ENCODE measurements at places on chromosomes 4 and X. TPM values are rescaled to one million over a fixed set of nuclear protein-coding genes. Genes with fewer than 3 reads are reported as not detected.

Gene EXOC1L
- polyA plus RNA-seq, result not detected

Gene CXCL13
- polyA plus RNA-seq, result 80.6 TPM

Gene FAM47E
- 10.8 TPM for polyA plus RNA-seq

Gene AMOT
- polyA plus RNA-seq, result 1.4 TPM

Gene ADRA2C
- polyA plus RNA-seq, result not detected

Gene C4orf50
- under 0.01 TPM for polyA plus RNA-seq

Gene ARHGAP36
- polyA plus RNA-seq, result not detected

Gene NDP
- 0.19 TPM for polyA plus RNA-seq

Gene DRD5
- 0.31 TPM for polyA plus RNA-seq

Gene GASK1B
- polyA plus RNA-seq, result 12.4 TPM

Gene ADH6
- polyA plus RNA-seq, result not detected

Gene GLA
- polyA plus RNA-seq, result 8.1 TPM

Gene P2RY4
- polyA plus RNA-seq, result not detected

Gene GAGE12E
- not detected for polyA plus RNA-seq

Gene GABRG1
- not detected for polyA plus RNA-seq

Gene PLP1
- polyA plus RNA-seq, result 6.5 TPM

Gene SPATA4
- polyA plus RNA-seq, result 0.13 TPM

Gene FATE1
- polyA plus RNA-seq, result not detected

Gene ACE2
- 0.25 TPM for polyA plus RNA-seq

Gene MAGEC3
- not detected for polyA plus RNA-seq

Gene MAGEC2
- polyA plus RNA-seq, result not detected

Gene GPR143
- polyA plus RNA-seq, result 0.93 TPM

Gene CORIN
- polyA plus RNA-seq, result 0.33 TPM

Gene BEND4
- polyA plus RNA-seq, result 0.31 TPM

Gene GYG2
- 5.7 TPM for polyA plus RNA-seq

Gene SLC4A4
- polyA plus RNA-seq, result 1.8 TPM

Gene SMIM10L2A
- polyA plus RNA-seq, result 1.1 TPM

Gene XAGE2
- polyA plus RNA-seq, result not detected

Gene DUSP9
- polyA plus RNA-seq, result 0.25 TPM

Gene SNCA
- 4.9 TPM for polyA plus RNA-seq

Gene RAB33A
- 0.75 TPM for polyA plus RNA-seq

Gene MUC7
- polyA plus RNA-seq, result not detected

Gene PHKA1
- 3.1 TPM for polyA plus RNA-seq

Gene C4orf17
- polyA plus RNA-seq, result not detected

Gene MAGEA1
- not detected for polyA plus RNA-seq

Gene GNRHR
- not detected for polyA plus RNA-seq

Gene ZCCHC18
- 1.3 TPM for polyA plus RNA-seq

Gene PAGE5
- not detected for polyA plus RNA-seq

Gene ELMOD2
- 6.0 TPM for polyA plus RNA-seq

Gene MAGEC1
- not detected for polyA plus RNA-seq

Gene TCEAL7
- 5.6 TPM for polyA plus RNA-seq

Gene SGMS2
- 2.4 TPM for polyA plus RNA-seq

Gene PDHA1
- polyA plus RNA-seq, result 195 TPM

Gene GSX2
- not detected for polyA plus RNA-seq

Measured in stomach (tissue), 19 donors.